Stimulated activated CD8-positive, alpha-beta memory T cell treated with anti-CD3 and anti-CD28 coated beads, Interleukin-7, amount 100 ng/mL, for 1 hour (primary cell): ENCODE measurements at places on chromosomes 3 and 15.

DNA sequence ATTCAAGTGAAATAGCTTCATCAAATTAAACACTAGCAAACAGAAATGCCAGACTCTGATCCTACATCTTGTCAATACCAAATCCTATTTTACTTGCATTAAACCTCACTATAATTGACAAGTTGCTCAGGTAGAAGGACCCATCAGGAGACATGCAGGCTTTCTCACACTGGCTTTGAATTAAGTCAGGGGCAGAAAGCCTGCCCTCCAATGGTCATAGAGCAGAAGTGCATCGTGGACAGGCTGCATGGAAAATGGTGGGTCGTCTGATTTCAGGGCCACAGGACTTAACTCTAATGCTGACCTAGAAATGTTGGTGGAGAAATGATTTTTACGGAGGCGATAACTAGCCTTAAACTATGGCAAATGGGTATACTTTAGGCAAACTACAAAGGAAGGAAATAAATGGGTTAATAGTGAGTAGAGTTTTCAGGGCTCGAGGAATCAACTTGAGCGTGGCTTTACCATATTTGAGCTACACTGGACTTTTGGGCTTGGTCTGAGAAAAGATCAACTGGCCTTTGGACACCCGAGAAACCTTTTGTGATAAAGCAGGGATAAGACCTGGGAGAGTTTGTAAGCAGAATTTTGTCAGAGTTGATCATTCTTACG is 283.9 kb downstream of the GRM7 start:
- no peak for DNase-seq

DNA sequence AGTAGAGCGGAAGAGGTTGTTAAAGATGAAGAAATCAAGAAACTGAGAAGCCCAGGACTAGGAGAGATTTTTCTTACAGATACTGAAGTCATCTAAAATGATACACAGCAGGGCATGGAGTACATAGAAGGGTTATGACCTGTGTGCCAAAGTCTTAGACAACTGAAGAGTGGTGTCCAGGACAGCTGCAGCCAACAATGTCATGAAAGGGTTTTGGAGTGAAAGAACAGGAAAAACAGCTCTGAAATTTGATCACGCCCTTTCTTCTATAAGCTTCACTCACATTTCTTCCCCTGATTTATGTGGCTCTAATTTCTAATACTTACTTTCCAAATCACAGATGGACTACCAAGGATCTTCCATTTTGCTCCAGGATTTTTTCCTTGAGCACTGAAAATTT is 3.0 kb downstream of the CFAP20DC start:
- no peak for DNase-seq

- no peak for DNase-seq
These were observed 464.3 kb upstream of the WNT5A start for GRCh38 chr3:55951388-55951787.

GRCh38 chr3:57966829-57967228 is 41.4 kb upstream of the FLNB start:
- no peak for DNase-seq

- DNase-seq, result no peak
These were observed 80.0 kb upstream of the TMC3 start for GRCh38 chr15:81454024-81454423.

GRCh38 chr3:125213364-125213755 is 812 bp upstream of the SLC12A8 start:
- no peak for DNase-seq

DNA sequence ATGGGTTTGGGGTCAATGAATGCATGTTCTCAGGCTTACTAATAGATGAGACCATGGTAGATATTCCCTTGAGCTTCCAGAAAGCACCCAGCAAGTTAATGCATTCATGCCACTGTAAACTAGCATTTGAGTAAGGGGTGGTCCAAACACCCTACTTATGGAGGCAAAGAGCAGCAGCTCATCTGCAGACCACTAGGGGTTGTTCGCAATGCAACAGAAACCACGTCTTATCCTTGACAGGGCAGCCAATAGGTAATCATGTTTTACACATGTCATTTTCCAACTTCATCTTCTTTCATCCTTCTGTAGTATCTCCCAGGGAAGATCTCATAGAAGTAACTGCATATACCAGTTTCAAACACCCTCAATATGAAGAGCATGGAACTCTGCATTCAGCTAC is 330.2 kb downstream of the RORA start:
- DNase-seq, result no peak

DNA sequence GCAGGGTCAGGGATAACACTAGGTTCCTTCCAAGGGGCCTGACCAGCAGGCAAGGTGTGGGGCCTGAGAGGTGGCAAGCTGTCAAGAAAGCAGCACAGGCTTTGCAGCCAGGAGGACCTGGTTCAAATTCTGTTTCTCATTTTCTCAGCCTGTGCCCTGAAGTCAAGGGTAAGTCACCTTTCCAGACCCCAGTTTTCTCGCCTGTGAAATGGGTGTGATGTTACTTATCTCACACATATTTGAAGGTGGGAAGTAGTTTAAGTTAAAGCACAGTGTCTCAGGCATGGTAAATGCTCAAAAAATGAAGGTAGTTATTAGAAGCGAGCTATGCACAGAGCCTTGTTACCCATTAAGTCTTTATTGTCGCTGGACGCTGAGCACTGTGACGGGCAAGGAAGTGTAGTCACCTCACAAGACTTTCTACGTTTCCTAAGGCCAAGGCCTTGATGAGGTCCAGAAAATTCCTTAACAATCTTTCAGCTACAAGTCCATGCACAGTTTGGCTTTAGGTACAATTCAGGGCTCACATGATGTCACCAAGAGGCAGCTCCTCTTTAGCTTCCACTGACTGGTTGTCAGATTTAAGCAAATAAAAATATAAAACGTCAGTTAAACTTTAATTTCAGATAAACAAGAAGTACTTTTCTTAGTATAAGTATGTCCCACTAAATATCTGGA is 522.6 kb upstream of the PROK2 start:
- no peak for DNase-seq
